Panc1 (cell line): ENCODE measurements at places on chromosomes 1 and 21. TPM values are rescaled to one million over a fixed set of nuclear protein-coding genes. Genes with fewer than 3 reads are reported as not detected.
A peak's percentile ranks its signal among the peaks of the same experiment; 100 is the strongest.

Gene SUMO3
- total RNA-seq, result 41.4 TPM

Gene RUNX1
- total RNA-seq, result 22.4 TPM

Gene OLIG2
- not detected for total RNA-seq

Gene C1orf74
- total RNA-seq, result 1.7 TPM

Gene FNDC5
- total RNA-seq, result 2.6 TPM

Gene KIAA1614
- 0.80 TPM for total RNA-seq

Gene TMEM82
- total RNA-seq, result not detected

Gene LAMC2
- 8.3 TPM for total RNA-seq

- H3K27me3 ChIP-seq, result 0 out of 2 replicates have a peak, but pooled peaks cover 2% of the 10 kb centered on the region
- DNase-seq, result no peak
Observed at GRCh38 chr1:47482786-47483185, 44.9 kb downstream of the FOXD2 start.

DNA sequence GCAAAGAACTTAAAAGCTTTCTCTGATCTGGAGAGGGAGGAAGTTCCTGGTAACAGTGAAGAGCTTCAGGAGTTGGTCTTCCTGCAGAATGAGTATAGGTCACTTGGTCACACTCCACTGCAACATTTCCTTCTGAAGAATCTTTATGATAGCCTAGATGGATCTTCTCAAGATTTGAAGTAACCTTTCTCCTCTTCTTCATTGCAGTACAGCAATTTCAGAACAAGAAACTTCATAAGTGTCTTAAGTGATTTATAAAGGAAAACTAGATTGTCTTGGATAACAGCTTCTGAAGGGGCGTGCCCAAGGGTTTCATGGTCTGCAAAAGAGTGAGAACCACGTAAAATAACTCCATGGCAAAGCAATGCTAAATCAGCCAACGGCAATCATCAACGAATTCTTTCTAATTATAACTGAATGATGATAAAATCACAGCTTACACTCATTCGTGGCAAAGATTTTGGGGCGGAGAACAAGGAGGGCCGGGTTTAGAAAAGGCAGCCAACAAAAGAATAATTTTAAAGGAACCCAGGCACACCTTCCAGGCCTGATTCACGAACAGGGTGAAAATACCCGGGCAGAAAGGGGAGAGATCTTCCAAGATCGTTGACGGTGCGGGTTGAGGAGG is 53.9 kb upstream of the ASPM start:
- H3K27me3 ChIP-seq, result no peaks in the 10 kb centered on the region
- H3K4me3 ChIP-seq, result peak overlapping the region; percentile 84
- H3K36me3 ChIP-seq, result no peaks in the 10 kb centered on the region
- H3K4me1 ChIP-seq, result peaks cover 15% of the 10 kb centered on the region; the same call in 1 of the 2 replicates
- no peak for DNase-seq

GRCh38 chr1:57089855-57090254 is 124.0 kb upstream of the C8B start:
- H3K27ac ChIP-seq, result no peak overlapping the region
- H3K36me3 ChIP-seq, result no peaks in the 10 kb centered on the region
- no peaks in the 10 kb centered on the region; the same call in 1 of the 2 replicates for H3K27me3 ChIP-seq
- no peaks in the 10 kb centered on the region for H3K4me1 ChIP-seq
- no peak for DNase-seq
- H3K4me3 ChIP-seq, result no peak overlapping the region

GRCh38 chr21:39012326-39013230 is 170.7 kb downstream of the PSMG1 start:
- H3K27ac ChIP-seq, result no peak overlapping the region
- no peaks in the 10 kb centered on the region for H3K36me3 ChIP-seq
- DNase-seq, result no peak
- H3K27me3 ChIP-seq, result no peaks in the 10 kb centered on the region

GRCh38 chr1:231969076-231969475 is 342.5 kb downstream of the DISC1 start:
- no peaks in the 10 kb centered on the region for H3K27me3 ChIP-seq
- no peaks in the 10 kb centered on the region; the same call in 1 of the 2 replicates for H3K36me3 ChIP-seq
- H3K27ac ChIP-seq, result no peak overlapping the region

DNA sequence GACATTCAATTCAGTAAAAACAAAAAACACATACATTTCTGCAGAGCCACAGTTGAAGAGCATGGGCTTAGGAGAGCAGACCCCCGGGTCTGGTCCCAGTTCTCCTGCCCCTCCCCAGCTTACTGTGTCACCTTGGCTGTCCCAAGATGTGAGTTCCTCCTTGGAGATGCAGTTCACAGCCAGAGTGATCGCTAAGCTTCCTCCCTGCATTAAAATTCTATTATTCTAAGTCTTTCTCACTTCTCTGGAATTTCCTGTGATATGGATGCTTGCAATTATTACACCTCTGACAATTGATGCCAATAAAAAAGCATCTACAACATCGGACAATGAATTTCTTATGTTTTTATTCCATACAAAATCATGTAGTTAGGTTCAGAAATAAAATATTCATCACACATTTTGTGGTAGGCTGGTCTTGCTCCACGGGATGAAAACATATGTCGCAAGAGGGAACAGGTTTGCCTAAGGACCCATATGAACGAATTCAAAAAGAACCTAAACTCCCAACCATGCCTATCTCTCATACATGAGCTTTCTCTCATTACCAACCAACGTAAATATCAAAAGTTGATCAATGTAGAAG is 328.5 kb upstream of the RUNX1 start:
- no peak overlapping the region for H3K4me3 ChIP-seq
- H3K27me3 ChIP-seq, result no peaks in the 10 kb centered on the region
- H3K27ac ChIP-seq, result no peak overlapping the region
- no peak for DNase-seq
- no peaks in the 10 kb centered on the region for H3K36me3 ChIP-seq
- no peaks in the 10 kb centered on the region for H3K4me1 ChIP-seq

DNA sequence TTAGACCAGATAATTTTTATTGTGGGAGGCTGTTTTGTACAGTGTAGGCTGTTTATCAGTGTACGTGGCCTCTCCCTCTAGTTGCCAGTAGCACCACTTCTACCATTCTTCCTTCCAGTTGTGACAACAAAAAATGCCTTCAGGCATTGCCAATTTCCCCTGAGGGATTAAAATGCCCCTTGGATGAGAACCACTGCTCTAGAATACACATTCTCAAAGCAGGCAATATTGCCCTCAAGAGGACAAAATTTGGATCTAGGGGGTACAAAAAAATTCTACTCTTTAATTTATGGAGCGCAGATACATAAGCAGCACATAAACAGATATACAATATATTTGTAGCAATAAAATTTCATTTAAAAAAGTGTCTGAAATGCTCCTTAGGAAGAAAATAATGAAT is 674.6 kb downstream of the PTPRC start:
- no peak overlapping the region for H3K4me3 ChIP-seq
- DNase-seq, result no peak
- no peaks in the 10 kb centered on the region for H3K27me3 ChIP-seq
- no peaks in the 10 kb centered on the region for H3K4me1 ChIP-seq

GRCh38 chr1:56062625-56063024 is 516.7 kb downstream of the PLPP3 start:
- H3K4me1 ChIP-seq, result no peaks in the 10 kb centered on the region
- H3K27me3 ChIP-seq, result no peaks in the 10 kb centered on the region
- no peak overlapping the region for H3K27ac ChIP-seq
- H3K36me3 ChIP-seq, result no peaks in the 10 kb centered on the region

GRCh38 chr1:8423692-8424538 is 106.0 kb downstream of the SLC45A1 start:
- no peaks in the 10 kb centered on the region for H3K27me3 ChIP-seq
- peaks cover 44% of the 10 kb centered on the region for H3K4me1 ChIP-seq
- peaks cover 14% of the 10 kb centered on the region; the same call in 1 of the 2 replicates for H3K36me3 ChIP-seq
- H3K4me3 ChIP-seq, result peak overlapping the region; percentile 75

DNA sequence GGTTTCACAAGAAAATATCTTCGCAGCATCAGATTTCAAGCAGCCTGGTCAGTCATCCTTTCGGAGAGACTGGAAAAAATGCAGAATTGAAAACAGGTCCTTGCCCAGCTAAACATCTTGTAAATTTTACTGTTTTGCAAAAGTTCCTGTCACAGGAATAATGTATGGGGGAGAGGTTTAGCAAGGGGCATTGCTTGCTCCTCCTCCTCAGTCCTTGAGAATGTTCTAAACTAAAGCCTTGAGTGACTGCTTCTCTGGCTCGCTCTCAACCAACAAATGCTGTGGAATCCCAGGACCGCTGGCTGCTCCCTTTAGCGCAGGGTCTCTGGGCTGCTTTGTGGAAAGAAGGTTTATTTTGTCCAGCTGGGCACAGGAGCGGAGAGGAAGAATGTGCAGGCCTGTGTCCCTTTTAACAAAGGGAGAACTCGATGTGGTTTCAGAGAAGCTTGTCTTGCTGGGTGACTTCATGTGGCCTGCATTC is 33.6 kb upstream of the FHAD1 start:
- H3K4me3 ChIP-seq, result no peak overlapping the region
- H3K27ac ChIP-seq, result no peak overlapping the region
- H3K27me3 ChIP-seq, result no peaks in the 10 kb centered on the region
- H3K4me1 ChIP-seq, result peaks cover 6% of the 10 kb centered on the region; the same call in 1 of the 2 replicates

DNA sequence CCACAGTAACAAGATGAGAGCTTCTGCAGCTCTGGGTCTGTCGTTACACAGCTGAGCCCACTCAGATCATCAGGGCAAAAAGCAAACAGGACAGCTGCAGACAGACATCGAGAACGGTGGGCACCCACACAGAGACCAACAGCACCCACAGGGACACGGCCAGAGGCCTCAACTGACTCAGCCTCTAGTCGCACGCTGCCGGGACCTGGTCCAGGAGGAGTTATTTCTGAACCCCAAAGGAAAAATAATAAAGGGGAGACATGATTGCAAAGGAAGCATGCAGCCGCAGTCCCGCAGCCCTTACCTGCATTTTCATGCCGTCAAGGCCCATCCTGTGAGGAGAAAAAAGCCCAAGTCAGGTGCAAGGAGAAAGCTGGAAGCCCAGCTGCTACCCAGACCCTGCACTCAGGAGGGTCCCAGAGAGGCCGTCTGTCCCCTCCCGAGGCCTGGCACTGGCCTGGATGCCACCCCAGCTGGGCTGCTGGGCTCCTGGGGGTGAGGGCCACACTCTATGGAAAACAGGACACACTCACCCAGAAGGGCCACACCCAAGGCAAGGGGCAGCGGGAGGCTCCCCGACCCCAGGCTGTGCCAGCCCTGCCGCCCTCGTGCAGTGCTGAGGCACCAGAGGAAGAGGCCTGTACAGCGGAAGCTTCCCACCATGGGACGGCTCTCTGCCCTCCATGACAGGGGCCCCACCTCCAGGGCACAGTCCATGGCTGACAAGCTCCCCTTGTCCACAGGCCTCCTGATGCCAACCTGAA is 15.7 kb downstream of the LSS start:
- no peak for DNase-seq
- no peak overlapping the region for H3K4me3 ChIP-seq
- H3K27ac ChIP-seq, result no peak overlapping the region

GRCh38 chr1:118124064-118124463 is 61.0 kb downstream of the SPAG17 start:
- no peak overlapping the region for H3K27ac ChIP-seq
- no peaks in the 10 kb centered on the region for H3K27me3 ChIP-seq
- no peak for DNase-seq
- no peak overlapping the region for H3K4me3 ChIP-seq

GRCh38 chr21:45472445-45473365 is 67.7 kb downstream of the COL18A1 start:
- peaks cover 3% of the 10 kb centered on the region for H3K36me3 ChIP-seq
- H3K27ac ChIP-seq, result peak overlapping the region; percentile 7; the same call in 1 of the 2 replicates
- peaks cover 40% of the 10 kb centered on the region for H3K4me1 ChIP-seq
- DNase-seq, result no peak
- no peaks in the 10 kb centered on the region for H3K27me3 ChIP-seq

GRCh38 chr1:169295425-169295824 is 72.2 kb downstream of the NME7 start:
- H3K4me1 ChIP-seq, result no peaks in the 10 kb centered on the region
- no peak overlapping the region for H3K27ac ChIP-seq
- H3K27me3 ChIP-seq, result no peaks in the 10 kb centered on the region
- no peaks in the 10 kb centered on the region for H3K36me3 ChIP-seq
- H3K4me3 ChIP-seq, result no peak overlapping the region
- DNase-seq, result no peak

DNA sequence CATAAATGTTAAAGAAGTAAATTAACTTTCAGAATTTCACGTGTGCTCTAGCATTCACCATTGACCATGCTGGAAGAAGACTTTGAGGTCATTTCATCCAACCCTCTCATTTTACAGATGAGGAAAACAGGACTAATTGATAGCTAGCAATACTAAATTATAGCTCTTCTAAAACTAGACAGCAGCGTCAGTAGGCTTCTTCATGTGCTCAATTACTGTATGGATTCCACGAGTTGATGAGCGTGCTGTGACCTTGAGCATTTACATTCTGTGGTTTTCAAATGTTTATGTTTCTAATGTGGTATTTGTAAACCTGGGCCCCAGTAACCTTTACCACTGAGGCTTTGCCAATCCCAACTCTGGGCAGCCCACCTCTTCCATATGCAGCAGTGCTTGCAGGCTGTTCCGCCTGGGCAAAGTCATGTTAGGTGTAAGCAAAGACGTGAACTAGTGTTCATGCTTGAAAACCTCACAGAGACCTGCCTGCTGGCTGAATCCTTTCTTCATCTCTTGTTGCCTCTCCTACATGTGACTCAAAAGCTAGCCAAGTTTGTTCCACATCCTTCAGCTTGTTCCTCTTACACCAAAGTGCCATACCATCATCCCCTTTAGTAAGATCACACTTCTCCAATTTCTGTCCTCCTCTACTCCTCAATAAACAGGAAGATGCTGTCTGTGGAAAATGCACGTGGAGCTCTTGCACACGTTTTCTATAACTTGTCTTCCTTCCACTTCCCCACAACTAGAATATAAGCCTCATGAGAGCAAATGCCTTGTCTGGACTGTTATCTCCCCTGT is 17.2 kb downstream of the KCNJ15 start:
- H3K4me3 ChIP-seq, result no peak overlapping the region

DNA sequence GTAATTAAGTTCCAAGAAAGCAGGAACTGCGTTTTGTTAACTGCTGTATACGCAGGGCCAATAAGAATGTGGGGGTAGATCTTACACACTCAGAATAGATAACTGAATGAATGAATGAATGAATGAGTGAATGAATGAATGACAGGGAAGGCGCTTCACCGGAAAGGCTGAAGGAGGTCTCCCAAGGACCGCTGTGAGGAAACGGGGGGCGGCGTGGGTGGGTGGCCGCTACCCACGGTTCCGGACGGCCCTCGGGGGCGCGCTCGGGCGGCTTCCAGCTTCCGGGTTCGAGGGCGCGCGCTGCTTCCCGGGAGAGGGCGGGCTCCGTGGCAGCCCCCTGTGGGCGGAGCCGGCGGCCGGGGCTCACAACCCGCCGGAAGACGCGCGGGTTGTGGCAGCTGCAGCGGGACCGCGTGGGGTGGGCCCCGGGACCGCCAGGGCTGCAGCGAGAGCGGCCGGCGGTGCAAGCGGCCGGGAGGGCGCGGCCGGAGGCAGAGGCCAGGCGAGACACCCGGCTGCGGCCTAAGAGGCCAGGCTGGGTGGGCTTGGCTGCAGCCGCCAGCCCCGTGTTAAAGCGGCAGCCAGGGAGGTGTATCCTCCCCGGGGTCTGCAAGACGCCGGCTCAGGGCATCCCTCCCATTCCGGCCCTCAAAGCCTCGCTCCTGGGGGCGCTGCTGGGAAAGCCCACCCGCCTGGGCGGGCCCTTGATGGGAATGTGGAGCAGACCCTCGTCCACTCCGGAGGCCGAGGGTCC is at the start of gene ZFP69:
Gene ZFP69 (plus strand): TSS at position 367 of the 754 bp plus-strand sequence. CDS start 2,072 bp downstream, outside the sequence.
- no peaks in the 10 kb centered on the region for H3K27me3 ChIP-seq
- peak within 1 kb of the TSS; percentile 90 for H3K4me3 ChIP-seq
- H3K27ac ChIP-seq, result peak within 1 kb of the TSS; percentile 94
- H3K4me1 ChIP-seq, result peaks cover 4% of the 10 kb centered on the region; the same call in 1 of the 2 replicates
- no peaks in the 10 kb centered on the region for H3K36me3 ChIP-seq
